NCI-H1417 treated with DMSO at 0.1 percent for 48 hours (cell line): ENCODE measurements at places on chromosomes 2 and 18.

GRCh38 chr2:44097322-44097907 is 71.3 kb upstream of the PPM1B start:
- DNase-seq: no peak

GRCh38 chr2:26530696-26531095 is 52.8 kb upstream of the OTOF start:
- DNase-seq: no peak

GRCh38 chr2:54801352-54801751 is 77.9 kb downstream of the EML6 start:
- no peak for DNase-seq

GRCh38 chr2:70851704-70852103 is 16.1 kb upstream of the CD207 start:
- DNase-seq: no peak

DNA sequence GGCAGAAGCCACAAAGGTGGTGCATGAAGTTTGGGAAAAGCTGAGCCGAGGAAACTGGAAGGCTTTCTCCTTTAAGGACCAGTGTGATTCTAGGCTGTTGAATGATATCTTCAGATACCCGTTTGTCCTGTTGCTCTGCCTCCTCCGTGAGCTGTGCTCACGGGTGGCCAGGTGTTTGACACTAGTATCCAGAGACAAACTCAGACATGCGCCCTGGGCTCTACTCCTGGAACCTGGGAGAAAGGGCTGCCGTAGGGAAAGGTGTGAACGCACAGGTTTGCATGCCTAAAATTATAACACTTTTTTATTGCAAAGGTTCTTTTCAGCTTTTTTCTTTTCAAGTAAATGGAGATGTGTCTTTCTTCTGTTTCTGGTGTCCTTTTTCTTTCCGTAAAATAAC is 81.6 kb downstream of the AGAP1 start:
- no peak for DNase-seq

DNA sequence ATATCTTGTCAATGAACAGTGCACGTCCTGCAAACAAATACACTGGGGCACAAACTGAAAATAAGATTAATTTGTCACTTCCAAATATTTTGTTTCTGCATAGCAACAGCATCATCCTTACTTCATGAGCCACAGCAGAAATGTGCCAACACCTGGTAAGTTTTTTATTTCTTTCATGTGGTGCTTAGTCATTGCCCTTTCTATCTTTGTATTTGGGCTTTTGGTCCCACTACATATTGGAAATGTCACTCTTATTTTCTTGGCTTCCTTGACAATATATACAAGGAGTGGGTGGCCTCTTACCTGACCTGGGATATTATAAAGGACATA is 208.0 kb downstream of the RBM43 start:
- DNase-seq: no peak

- DNase-seq: no peak
These were observed 42.5 kb downstream of the TEX44 start for GRCh38 chr2:231634951-231635875.

GRCh38 chr2:3200420-3200939 is 177.1 kb downstream of the EIPR1 start:
- no peak for DNase-seq

GRCh38 chr2:127183771-127184170 is 36.3 kb downstream of the CYP27C1 start:
- no peak for DNase-seq

- no peak for DNase-seq
These were observed 277.8 kb downstream of the EIPR1 start for GRCh38 chr2:3099860-3100234.

DNA sequence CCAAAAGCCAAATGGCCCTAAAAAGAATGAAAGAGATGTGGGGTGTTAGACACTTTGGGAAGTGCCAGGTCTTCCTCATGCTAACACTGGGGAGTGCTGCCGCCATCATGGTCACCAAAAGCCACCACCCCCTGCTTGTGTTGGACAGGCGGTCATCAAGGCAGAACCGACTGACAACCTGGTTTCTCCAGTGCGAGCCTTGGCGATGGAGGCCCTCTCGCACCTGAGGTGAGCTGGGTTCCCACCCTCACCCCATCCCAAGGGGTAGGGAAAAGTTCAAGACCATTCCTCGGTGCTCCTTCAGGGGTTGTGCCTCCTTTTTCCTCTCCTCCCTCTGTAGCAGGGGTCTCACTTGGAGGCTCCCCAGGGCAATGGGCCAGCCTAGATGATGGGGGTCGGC is 33.6 kb downstream of the MROH2A start:
- no peak for DNase-seq

- peak; percentile 90 for DNase-seq
These were observed 196.4 kb downstream of the HRH4 start for GRCh38 chr18:24656551-24657443.

DNA sequence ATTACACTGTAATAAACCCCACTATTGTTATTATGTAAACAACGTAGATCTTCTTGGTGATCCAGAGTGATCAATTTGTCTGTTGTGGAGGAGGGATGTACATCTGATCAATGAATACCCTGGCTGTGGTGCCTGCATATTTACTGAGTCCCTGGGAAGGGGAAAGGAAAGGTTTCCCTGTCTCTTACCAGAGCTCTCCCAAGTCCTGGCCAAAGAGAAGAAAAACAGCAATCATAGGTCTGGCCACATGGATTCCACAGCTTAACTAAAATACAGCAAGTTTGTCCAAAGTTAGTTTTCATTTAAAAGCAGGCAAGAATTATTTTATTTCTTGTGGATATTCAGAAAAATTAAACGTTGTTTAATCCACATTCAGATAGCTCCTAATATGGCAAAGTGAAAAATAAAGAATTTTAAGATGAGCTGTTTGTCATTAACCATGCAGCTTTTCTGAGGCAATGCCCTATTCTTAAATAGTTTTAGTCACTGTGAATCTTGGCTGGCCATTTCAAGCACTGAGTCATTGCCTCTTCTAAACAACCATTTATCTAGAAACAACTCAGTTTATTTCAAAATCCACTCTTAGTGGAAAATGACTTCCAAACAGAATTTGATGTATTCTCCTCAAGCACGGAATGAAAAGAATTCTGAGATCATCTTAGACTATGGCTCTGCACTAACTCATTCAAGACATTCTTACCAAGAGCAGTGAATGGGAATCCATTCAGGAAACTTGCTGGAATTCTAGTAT is 1004.4 kb upstream of the CDH2 start:
- no peak for DNase-seq
